ENCODE measurements at places on chromosomes 7 and 10.

DNA sequence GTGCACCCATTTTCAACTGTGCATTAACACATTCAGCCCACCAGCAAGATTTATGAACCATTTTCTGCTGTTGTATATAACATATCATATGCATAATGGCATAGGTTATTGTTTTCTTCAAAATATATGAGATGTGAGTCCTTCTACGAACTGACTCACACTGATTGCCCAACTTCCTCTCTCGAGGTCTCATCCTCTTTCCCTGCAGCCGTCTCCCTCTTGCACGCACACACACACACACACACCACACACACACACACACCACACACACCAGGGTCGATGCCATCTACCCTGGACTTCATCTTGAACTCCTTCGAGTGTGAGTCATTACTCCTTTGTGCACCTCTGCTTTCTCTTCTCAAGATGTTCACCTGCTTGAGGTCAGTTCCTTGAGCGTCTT, 36.7 kb downstream of the EGFR start:
- no peak for DNase-seq

DNA sequence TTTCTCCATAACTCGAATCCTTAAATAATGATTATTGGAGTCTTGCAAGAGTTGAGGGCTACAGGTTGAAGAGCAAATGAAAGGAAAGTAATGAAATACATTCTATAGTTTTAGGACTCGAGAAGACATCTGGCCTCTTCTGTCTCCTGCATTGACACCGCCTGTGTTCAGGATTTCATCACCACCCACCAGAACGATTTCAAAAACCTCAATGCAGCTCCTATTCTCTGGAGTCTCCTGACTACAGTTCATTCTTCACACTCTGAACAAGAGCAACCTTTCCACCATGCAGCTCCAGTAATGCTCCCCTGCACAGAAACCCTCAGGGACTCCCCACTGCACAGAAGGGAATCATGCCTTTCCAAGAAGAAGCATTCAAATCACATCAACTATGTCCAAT, 5.5 kb downstream of the IL15RA start:
- DNase-seq = no peak

GRCh38 chr7:157487046-157487770, 150.4 kb downstream of the DNAJB6 start:
- DNase-seq = no peak

GRCh38 chr10:92697663-92698511, 8.1 kb downstream of the HHEX start:
- no peak for DNase-seq

GRCh38 chr10:3886641-3887251, 101.7 kb upstream of the KLF6 start:
- peak; percentile 64 for DNase-seq

DNA sequence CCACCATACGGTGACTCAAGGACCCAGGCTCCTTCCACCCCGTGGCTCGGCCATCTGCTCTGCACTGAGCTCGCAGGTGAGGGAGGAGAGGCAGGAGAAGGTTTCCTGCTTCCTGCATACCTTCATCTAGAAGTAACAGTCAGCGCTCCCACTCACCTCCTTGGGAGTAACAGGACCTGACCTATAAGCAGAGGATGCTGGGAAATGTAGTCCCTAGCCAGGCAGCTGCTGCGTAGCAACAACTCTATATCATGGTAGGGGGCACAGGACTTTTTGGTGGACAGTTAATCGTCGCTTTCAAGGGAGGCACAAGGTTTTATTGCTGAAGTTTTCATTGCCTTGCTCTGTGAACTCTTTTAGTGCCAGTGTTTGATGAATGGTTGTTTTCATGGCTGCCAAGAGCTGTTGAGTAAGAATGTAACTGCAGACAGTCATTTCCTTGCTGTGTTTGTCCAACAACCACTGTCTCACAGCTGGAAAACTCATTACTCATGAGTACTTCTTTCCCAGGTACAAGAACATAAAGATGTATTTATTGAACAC, 10.2 kb upstream of the ZFYVE27 start:
- peak; percentile 63 for DNase-seq

DNA sequence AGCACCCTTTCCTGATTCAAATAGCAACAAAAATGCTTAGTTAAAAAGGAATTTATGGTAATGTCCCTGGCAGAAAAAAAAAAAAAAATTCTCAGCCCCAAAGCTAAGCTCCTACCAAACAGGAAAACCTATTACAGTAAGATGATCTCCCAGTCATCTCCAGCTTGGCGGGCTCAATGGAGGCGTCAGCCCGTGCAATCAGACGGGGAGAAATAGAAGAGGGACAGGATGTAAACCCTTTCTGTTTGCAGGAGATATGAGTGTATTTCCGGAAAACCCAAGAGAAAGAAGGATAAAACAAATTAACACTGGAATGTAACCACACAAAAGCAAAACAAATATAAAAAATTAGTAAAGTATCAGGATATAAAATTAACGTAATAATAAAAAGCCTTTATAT, 242.8 kb downstream of the TCERG1L start:
- DNase-seq = no peak

DNA sequence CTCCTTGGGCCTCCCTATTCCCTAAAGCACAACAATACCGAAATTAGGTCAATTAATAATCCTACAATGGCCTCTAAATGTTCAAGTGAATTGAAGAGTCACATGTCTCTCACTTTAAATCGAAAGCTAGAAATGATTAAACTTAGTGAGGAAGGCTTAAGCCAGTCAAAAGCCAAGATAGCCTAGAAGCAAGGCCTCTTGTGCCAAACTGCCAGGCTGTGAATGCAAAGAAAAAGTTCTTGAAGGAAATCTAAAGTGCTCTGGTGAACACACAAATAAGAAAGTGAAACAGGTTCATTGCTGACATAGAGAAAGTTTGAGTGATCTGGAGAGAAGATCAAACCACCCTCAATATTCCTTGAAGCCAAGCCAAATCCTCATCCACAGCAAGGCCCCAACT, 57.2 kb downstream of the SLC29A4 start:
- no peak for DNase-seq

DNA sequence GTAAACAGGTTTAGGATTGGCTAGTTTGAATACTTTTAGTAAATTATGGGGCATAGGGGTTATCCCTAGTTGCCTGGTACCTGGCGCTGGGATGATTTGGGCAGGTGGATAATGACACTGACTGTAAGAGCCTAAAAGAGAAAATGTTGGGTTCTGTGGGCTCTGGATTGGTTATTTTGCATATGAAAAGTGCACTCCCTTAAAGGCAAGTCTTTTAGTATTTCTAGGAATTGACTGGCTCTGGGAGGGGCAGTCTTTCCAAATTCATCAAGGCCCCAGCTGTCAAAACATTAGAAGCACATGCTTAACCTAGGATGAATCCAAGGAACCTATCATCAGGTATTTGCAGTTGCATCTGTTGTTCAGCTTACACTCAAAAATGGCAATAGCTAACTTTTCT, 454.6 kb upstream of the SORCS1 start:
- DNase-seq = no peak

DNA sequence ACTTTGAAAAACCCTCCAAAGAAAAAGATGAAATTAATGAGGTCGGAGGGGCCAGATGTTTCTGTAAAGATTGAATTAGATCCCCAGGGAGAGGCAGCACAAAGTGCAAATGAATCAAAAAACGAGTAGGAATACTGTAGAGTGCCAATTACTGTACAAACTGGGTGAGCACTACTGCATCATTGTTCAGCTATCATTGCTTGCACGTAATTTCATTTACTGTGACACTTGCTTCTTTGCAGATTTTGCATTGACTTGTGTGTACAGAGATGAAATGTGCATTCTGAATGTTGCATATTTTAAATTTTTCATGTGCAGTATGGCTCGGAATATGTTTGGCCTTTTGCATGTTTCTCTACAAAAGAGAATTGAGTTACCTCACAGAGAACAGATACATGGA, 123.7 kb downstream of the LCOR start:
- no peak for DNase-seq

DNA sequence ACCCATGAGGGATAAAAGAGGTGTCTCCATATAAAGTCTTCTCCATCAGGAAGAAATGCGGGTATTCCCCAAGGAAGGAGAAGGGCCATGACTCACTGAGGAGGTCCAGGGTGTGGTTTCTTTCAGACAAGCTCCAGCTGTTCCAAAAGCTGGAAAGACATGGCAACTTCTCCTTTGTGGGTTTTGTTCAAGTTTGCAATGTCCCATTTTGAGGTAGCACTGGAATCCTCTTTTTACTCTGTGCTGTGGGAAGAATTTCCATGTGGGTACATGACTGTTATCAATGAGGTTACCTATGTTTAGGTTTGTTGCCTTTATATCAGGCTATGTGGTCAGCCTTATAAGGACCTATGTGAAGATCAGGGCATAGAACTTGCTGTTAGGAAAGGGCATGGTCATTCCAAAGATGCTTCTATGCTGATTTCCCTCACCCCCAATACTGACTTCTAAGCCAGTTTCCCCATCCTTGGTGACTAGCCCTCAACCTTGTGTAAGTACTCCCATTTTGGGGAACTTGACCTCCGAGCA, 697.5 kb downstream of the INHBA start:
- no peak for DNase-seq

GRCh38 chr10:121823993-121824463, 103.8 kb downstream of the ATE1 start:
- peak; percentile 54 for DNase-seq

DNA sequence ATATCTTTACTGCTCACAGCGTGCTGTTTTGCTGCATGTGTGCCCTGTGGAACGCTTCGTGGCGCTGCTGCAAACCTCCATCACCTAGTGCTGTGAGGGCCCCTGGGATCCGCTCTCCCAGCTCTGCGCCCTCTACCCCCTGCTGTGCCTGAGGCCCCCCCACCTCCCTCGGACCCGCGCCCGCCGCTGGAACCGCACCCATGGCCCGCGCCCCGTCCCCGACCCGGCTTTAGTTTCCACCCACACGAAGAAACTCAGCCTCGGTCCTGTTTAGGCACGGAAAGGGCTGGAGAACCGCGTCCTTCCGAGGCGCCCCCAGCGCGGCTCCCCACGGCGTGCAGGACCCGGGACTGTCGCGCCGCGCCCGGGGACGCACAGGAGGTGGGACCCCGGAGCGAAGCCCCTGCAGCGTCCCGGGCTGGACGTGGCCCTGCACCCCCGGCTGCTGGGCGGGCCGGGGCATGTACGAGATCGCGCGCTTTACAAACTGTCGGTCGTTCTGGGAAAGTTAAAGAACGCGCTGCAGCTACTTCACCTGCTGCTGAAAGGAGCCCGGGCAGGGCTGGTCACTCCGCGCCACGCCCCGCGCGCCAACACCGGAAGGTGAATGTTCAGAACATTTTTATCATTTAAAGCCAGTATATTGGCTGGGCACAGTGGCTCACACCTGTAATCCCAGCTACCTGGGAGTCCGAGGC, 54.3 kb downstream of the BMS1 start:
- DNase-seq = peak; percentile 9

Measured in tongue (tissue), 3 donors.